ENCODE measurements at places on chromosomes 7 and 10.

GRCh38 chr7:156504687-156505545, 135.7 kb upstream of the RNF32 start:
- no peak for DNase-seq

GRCh38 chr10:43322769-43323168, 48.7 kb upstream of the FXYD4 start:
- no peak for DNase-seq

DNA sequence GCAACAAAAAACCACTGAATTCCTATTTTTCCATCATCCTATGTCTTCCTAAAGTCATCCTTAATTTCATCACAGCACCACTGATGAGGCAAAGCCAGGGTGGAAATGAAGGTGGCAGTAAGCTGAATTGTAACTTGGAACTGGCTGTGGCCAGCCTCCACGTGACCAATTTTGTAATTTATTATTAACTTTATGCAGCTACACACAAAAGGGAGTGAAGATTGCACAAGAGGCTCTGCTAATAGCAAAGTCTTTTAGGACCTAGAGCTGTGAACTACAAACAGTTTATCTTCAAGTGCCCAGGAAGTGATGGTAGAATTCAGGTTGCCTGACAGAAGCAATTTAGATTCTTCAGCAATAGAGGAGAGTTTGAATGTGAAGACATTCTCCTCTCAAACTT, 176.4 kb downstream of the CCDC71L start:
- DNase-seq = no peak

DNA sequence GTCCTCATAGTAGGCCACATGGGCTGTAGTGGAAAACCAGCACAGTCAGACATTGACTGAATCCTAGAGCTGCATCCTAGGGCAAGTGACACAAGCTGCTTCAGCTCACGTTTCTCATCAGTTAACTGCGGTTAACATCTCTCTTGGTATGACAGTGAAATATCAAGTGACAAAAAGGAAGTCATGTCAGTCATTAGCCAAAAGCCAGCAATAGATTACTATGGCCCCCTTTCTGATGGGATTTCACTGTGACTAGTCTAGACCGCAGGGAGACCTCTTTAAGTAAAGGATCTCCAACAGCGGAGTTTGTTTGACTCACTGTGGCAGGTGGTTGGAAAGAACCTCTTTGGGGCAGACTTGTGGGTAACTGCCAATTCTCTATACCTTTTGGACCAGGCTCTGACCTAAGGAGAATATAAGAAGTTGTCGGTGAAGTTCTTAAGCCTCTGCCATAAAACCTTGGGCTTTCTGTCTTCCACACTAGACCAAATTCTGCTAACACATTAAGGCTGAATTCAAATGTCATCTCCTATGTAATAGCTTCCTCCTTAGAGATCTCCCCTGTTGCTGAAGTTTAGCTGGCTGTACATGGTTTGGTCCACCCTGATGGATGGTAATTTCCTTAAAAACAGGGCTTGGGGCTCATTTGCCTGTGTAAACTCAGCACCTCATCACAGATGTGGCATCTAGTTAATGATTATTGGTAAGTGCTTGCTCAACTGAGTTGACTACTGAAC, 115.3 kb downstream of the SGMS1 start:
- DNase-seq = no peak

DNA sequence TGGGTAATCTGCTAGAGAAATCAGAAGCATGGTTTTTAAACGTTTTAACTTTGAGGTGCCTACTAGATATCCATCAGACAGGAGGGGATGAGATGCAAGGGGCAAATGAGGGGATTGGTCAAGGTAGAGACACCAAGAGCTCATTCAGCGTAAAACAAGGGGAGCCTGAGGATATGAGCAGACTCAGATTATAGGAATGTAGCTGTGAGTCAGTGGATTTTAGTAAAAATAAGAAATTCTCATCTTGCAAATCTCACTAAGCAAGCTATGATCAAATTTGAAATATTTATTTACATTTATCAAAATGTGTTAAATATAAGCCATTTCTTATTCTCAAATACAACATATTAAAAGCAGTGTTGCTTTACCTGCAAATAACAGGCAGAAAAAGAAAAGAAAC, 21.4 kb upstream of the TFEC start:
- peak; percentile 9 for DNase-seq

- peak; percentile 53 for DNase-seq
Measured at GRCh38 chr10:91909117-91909677, at the start of gene FGFBP3. Gene FGFBP3 (minus strand): TSS chr10:91909486. CDS start chr10:91908969, 517 bp downstream.

GRCh38 chr10:62234077-62234605, 34.5 kb downstream of the RTKN2 start:
- no peak for DNase-seq

DNA sequence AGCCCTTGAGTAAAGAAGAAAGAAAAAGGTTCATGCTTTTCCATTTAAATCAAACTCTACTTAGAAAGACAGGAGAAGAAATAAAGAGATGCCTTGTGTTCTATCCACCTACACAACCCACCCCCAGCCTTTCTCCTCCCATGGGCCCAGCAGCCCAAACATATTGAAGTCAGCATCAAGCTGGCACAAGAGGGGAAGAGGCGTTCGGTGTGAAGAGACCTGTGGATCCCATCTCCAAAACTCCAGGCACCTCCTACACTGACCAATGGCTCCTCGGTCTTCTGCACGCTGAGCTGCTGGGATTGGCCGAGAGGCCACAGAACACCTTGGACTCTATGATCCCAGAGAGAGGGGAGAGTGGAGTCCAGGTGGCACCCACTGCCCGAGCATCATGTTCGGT, 66.0 kb upstream of the CELF2 start:
- DNase-seq = no peak

- no peak for DNase-seq
Measured at GRCh38 chr10:86292462-86293395, 73.9 kb downstream of the GRID1 start.

DNA sequence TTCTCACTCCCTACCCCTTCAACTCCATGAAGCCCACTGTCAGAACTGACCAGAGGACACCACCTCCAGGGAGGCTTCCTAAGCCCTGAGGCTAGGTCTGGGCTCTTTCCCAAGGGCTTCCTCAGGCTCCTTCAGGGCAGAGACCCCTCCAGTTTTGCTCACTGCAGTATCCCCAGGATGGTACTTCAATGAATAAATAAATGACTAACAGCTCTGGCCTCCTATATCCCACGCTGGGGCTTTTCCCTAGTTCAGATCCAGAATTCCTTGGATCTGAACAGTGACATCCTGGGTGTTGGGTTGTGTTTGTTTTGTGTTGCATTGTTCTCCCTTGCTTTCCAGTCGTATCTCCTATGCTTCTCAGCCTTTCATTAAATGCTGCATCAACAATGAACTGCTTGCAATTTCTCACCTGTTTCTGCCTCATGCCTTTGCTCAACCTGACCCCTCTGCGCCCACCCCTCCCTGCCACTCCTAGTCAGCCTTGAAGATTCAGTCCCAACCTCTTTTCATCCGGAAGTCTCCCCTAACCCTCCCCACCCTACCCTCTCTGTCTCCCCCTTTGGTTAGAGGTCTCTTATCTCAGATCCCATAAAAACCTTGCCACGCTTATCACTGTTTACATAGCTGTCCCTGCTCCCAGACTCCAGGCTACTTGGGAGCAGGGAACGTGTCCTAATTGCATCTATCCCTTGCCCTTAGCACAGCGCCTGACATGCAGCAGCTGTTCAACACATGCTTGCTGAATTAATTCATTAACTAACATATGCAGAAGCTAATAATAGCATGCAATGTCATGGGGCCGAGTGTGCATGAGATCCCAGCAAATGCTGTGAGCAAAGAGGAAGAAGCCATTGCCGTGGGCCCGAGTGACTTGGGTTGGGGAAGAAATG, 41.7 kb downstream of the PPP1R3C start:
- DNase-seq = peak; percentile 67

GRCh38 chr10:45096001-45096400, 95.3 kb downstream of the ZNF22 start:
- DNase-seq = no peak

DNA sequence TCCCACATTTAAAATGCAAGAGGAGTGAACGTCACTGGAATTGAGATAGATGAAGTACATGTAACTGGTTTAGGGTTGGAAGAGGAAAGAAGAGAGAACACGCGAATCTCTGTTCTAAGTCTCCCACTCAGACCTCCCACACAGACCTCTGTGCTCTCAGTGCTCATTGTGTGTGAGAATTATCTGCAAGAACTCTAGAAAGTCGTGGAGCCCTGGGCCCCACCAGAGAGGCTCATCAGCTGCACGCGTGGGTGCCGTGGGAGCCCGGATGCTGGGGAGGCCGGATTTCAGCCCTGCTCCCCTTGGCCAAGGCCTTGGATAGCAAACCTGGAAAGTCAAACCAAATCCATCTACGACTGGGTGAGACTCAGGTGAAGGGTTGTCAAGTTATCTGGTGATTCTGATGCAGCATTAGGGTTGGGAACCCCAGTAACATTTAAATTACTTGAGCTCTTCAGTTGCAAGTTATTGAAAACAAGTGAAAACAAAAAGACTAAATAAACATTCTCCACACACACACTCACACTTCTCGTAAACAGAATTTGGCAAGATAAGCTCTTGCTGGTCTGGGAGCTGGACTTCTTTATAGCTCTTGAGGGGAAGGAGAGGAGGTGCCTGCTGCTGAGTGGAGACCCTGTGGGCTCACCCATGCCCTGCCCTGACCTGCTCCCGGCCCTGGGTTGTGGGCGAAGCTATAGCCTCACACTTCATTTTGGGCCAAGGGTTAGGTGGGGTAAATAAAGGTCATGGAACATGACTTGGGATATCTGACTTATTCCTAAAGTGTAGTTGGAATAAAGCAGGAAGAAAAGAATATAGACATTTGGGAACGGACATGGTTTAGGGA, 250.3 kb downstream of the ADARB2 start:
- no peak for DNase-seq

- peak; percentile 93 for DNase-seq
Measured at GRCh38 chr7:100867040-100867775, at the start of gene TRIP6. Gene TRIP6 (plus strand): TSS chr7:100867387. CDS start chr7:100867498, 111 bp downstream.

Measured in HT1080 (cell line).